ENCODE measurements at places on chromosomes 5 and 9.

GRCh38 chr9:110842986-110843385 lies 174.4 kb downstream of the MUSK start:
- DNase-seq, result no peak

- no peak for DNase-seq
Measured at GRCh38 chr5:178507151-178507932, 82.9 kb downstream of the COL23A1 start.

DNA sequence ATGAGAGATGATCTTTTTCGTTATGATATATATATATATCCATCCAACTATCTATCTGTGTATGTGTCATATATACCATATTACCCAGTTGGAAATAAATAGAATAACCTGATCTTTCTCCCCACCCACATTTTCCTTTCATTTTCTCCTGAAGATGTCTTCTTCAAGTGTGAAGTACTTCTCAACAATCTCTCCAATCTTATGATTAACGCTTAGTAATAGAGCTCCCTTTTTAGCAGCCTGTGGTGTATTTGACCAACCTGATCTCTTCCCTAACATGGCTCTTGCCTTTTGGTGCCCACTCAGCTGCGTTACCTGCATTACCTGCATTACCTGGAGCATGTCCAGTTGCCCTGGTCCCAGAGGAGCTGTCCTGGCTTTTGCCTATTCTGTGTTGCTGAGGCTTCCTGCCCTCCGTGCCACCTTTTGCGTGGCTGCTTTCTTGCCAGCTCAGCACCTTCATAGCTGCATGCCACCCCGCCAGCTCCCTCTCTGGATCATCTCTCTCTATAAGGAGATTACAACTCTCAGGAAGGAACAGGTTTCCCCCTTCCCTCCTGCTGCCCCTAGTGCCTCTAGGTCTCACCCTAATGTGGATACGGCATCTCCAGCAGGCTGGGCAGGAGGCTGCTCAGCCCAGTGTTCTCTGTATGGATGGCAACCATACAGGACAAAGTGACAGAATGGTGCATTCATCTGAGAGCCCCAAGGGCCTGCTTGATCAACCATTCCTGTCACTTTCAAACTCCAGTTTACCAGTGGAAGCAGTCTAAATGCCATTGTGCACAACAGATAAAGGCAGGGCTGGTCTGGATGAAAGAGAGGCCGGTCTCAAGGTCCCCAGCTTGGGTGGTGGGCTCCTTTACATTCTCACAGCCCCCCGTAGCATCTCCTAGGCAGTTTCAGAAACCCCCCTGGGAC lies 126.7 kb downstream of the GADD45G start:
- DNase-seq, result no peak

DNA sequence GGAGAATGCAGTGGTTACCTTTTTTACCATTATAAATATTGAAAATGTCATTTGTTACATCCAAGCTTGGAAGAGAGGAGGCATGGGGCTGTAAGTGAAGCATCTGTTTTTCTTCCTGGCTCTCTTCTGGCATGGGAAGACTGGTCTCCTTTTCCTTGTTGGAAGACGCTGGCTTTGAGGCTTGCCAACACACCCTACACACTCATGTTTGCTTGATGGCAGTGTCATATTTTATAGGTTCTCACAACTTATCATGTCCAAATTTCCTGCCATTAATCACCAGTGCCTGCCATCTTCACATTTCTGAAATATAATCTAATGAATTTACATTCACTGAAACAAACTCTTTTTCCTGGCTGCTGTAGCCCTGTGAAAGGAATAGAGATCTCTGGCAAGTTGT lies 252.9 kb downstream of the MAN2A1 start:
- no peak for DNase-seq

DNA sequence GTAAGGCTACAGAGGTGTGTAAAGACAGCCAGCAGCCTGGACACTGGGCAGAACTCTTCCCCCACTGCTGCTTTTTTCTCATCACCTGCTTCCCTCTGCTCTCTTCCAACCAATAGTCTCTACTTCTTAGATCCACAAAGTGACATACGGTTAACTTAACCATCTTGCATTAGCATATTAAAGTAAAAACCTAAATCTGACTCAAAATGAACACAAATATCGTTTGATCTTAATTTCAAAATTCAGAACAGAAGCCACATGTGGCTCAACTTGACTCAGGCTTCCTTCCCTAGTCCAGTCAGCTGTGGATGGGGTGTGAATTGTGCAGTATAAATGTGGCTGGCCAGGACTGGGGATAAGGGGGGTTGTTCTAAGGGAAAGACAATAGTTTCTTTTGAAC lies 114.3 kb downstream of the STARD4 start:
- DNase-seq, result no peak

- DNase-seq, result no peak
Measured at GRCh38 chr5:143550986-143551630, 147.6 kb upstream of the NR3C1 start.

DNA sequence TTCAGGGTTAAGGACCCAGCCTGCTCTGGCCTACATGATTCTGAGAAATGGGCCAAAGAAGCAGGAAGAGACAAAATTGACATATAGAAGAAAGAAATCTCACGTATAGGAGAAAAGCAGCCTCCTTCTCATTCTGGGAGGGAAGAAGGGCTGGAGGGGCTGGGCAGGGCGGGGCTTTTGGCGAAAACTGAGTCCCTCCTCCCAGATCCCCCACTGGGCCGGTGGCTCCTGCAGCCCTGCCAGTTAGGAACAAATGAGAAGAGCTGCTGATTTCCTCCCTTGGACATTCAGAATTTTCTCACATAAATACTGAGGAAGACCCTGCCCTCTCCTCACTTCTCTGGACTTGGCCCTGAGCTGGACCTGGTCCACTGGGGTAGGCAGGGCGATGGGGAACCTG lies at the start of gene WNT8A:
TSS of gene WNT8A (plus strand) at position 332 of the 400 bp plus-strand sequence. CDS start 95 bp downstream, outside the sequence.
- DNase-seq, result no peak

DNA sequence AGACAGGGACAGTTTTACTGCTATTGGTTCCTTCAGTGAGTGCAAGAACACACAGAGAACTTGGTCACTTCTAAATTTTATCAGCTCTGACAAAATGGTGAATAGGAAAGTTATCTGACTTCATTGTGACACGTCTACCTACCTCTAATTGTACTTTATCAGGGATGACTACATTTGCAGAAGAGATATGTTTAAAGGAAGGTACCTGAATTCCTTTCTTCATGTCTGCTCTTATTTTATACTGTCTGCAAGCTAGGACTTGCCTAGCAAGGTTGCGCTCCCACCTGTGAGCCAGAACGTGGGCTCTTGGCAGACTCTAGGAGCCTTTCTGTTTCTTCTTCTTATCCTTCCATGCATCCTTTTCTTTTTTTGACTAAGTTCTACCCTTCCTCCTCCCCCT lies 1.6 kb downstream of the SLC27A6 start:
- no peak for DNase-seq

DNA sequence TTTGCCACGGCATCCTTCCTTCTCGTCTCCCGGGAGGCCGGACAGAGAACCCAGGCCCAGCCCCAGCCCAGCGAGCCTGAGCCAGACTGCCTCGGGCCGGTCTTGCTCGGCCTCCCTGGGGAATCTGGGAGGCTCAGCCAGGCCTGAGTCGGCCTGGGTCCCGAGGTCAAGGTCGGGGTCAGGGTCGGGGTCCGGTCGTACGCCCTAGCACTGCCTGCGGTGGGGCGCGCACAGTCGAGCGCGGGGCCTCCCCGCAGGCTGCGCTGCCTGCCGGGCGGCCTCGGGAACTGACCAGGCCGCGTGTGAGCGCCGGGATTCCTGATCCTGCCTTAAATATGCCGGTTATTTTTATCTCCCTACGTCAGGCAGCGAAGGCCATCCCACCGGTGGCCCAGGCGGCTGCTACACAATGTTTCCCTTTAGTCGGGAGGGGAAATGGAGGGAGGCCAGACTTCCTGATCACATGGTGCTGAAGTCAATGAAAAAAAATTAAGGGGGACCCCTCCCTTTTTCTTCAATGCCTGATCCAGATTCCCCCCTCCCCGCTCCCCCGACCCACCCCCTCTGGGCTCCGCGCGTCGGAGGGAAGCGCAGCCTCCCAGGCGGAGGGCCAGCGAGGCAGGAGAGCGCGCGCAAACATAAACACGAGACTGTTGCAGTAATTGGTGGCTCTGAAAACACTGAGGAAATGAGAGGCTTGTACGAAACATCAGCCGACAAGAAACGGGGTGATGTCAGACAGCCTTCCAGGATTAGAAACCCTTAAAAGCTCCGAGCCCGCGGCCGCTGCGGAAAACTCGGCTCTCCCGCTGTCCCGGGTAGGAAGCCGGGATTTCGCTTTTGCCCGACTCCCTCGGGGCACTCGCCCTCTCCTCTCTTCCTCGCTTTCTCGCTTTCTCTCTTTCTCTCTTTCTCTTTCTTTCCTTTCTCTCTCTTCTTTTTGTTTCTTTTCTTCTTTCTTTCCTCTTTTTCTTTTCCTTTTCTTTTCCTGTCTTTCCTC lies 148.2 kb upstream of the KLF4 start:
- DNase-seq, result no peak

DNA sequence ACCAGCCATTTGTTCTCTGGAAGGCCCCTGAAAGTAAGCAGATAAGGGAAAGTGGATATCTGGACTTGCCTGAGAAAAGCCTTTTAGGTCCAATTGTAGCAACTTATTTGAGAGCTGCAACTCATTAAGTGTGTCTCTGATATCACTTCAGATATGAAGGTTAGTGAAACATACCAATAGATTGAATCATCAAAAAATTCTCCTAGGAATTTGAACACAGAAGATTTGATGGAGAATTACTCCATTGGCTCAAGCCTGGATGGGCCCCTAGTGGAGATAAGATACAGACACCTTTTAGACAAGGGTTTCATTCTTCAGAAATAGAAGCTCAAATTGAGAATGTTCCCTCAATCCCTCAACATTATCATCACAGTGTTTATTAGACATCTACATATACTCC lies 356.7 kb downstream of the NDUFS4 start:
- DNase-seq, result no peak

- no peak for DNase-seq
Measured at GRCh38 chr9:9819886-9820285, 792.9 kb downstream of the PTPRD start.

Data from stimulated activated naive CD4-positive, alpha-beta T cell treated with Interleukin-2 at 50 U/mL for 16 hours (primary cell).